ENCODE measurements at places on chromosomes 11 and 22.

DNA sequence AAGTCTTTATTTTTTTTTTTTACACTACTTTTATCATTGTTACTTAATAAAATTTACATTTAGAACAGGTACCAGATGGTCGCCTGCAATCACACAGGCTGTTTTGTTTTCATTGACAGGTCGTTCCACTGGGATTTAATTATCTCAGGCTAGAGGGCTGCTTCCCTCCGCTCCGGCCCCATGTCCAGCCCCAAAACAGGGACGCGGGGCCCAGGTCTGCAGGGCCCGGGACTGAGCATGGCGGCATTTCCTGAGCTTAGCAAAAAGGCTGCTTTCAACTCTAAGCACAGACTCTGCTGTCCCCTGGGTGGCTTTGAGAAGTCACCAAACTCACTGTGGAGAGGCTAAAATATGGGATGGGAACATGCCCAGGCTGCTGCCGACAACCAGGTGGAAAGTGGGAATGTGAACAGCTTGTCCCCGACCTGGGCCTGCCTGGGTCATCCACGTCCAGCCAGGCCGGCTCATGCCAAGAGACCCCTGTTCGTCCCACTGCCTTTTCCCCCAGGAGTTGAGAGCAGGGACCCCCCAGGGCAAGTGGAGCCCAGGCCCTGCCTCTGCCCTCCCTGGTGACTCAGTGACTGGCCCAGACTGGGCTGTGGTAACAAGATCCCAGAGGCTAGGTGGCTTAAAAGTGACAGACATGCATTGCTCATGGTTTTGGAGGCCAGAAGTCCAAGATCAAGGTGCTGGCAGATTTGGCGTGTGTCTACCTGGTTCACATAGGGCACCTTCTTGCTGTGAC is 150.0 kb downstream of the SHANK2 start:
- DNase-seq: no peak

- DNase-seq: no peak
Observed at GRCh38 chr11:122491509-122491908, 164.0 kb upstream of the UBASH3B start.

GRCh38 chr22:31490496-31490925 is 869 bp upstream of the EIF4ENIF1 start:
- DNase-seq: peak; percentile 78

DNA sequence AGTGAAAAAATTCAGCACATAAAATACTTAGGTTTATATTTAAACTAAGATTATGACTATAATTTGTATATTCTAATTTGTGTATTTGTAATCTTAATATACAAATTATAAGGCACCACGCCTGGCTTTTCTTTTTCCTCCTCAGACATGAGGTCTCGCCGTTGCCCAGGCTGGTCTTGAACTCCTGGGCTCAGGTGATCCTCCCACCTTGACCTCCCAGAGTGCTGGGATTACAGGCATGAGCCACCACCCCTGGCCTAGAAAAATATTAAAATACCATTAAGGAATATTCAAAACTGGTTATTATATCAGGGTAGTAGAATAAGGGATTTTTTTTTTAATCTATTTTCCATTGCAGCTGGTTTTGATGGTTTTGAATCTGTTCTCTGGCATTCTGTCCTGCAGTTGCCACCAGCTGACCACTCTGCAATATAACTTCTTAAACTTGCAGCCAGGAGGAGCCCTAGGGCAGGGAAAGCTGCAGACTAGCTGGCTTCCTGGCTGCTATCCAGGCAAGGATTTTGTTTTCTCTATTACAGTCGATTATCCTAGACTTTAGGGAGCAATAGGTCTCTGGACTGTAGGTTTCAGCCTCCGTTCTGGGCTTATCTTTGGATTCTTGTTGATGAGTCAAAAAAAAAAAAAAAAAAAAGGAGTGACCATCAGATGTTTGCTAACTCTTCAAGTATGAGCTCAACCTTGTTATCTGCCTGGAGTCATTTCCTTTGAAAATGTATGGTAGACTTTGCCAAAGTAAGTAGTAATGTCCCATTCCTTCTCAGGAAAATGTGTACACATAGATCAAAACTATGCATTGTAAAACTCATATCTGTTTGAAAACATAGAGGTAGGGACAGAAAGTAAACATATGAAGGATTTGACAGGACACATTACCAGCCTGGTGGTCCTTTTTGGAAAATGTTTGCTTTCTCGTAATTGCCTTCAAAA is 13.2 kb downstream of the POLA2 start:
- peak; percentile 79 for DNase-seq

DNA sequence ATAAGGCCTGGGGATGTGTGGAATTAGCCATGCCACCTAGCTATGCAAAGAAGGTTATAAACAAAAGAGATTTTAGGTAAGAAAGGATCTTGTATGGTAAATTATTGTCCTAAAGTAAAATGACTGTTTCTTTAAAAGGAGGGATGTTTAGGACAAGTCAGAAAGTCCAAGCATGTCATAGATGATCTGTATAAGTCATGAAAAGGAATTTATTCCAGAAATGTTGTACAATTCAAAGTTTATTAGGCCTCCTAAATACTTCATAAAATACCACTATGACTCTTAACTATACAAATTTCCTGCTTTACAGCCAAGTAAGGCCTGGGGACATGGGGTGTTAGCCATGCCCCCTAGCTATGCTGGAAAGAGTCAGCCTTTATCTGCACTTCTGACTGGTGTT is 22.7 kb downstream of the OR5A2 start:
- no peak for DNase-seq

GRCh38 chr11:133947321-133947756 is 9.4 kb downstream of the IGSF9B start:
- DNase-seq: no peak

GRCh38 chr11:24225501-24225900 is 271.4 kb upstream of the LUZP2 start:
- DNase-seq: no peak
